Myocyte (in vitro differentiated cells): ENCODE measurements at places on chromosomes 4 and X.

- DNase-seq = no peak
Observed at GRCh38 chr4:25111648-25112196, 48.5 kb downstream of the SEPSECS start.

- no peak for DNase-seq
Observed at GRCh38 chr4:148735432-148736155, 293.4 kb upstream of the NR3C2 start.

- DNase-seq = no peak
Observed at GRCh38 chr4:7771056-7771455, 168.6 kb downstream of the AFAP1 start.

- no peak for DNase-seq
Observed at GRCh38 chr4:8695237-8696219, 103.0 kb downstream of the CPZ start.

- DNase-seq = peak; percentile 46
Observed at GRCh38 chrX:30935985-30936384, 46.9 kb upstream of the TAB3 start.

DNA sequence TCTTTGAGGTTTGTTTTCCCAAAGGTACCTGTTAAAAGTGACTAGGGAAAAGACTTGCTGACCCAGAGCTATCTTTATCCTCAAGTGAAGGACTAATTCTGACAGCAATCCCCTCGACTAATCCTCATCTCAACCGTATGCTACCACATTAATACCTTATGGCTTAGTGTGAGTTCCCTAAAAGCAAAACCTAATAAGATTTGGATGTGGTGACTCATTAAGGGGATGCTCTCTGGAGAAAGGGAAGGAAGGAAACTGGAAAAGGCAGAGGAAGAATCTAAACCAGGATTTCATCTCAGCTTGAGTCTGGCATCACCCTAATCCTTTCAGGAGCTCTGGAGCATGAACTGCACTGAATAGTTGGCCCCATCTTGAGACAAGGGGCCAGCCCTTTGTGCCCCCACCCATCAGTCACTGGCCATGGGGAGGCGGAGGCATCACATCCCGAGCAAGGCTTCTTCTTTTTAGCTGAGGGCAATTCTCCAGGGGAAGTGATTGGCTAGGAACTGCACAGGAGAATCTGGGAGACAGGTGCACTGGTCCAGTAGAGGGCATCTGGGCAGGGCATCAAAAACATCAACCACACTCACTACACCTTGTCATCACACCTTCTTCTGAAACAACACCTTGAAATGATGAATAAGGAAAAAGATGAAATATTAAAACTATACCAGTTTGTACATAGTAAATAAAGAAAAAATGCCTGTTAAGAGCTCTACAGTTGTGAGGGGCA, 6.9 kb upstream of the BBS7 start:
- DNase-seq = no peak

DNA sequence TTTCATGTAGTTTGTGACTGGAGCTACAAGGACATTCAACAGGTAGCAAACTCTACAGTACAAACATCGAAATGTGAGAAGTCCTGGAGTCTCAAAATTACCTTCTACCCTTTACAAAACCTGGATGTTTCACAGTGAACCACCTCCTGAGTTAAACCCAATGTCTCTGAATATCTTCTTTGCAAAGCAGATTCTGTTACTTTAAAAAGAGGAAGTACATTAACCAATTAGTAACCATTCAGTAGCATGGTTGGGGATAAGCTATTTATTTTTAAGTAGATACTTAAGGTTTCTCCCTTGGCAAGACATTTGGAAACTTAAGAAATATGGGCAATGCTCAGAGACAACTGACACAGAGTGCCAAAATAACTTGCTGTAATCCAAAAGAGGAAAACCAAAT, 371.9 kb upstream of the NWD2 start:
- DNase-seq = no peak

DNA sequence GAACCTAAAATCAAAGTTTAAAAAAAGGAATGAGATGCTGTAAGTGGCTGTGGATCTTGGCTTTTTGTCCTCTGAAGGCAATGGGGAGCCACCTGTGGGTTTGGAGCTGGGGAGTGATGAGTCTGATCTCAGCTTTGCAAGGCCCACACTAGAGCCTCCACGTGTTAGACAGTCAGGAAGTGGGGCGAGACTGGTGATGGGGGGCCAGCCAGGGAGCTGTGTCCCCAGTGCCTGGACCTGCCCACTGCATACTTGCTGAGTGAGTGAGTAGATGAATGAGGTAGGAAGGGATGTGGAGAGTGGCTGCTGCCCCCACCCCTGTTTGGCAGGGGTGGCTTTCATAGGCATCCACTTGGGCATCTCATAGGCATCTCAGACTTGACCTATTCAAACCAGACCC, 84.0 kb downstream of the NHSL2 start:
- no peak for DNase-seq

GRCh38 chr4:69056921-69057550, 39.2 kb upstream of the UGT2B7 start:
- peak; percentile 57 for DNase-seq

- no peak for DNase-seq
Observed at GRCh38 chrX:115031989-115032388, 14.6 kb upstream of the IL13RA2 start.

GRCh38 chr4:13928214-13928613, 300.7 kb upstream of the BOD1L1 start:
- no peak for DNase-seq
